ELR (cell line): ENCODE measurements at places on chromosomes 5 and 9.

- no peak for DNase-seq
Measured at GRCh38 chr5:53749621-53750020, 189.2 kb downstream of the NDUFS4 start.

GRCh38 chr9:131960311-131960710, 119.4 kb downstream of the MED27 start:
- peak; percentile 59 for DNase-seq

GRCh38 chr9:128892221-128892921, 10.4 kb downstream of the LRRC8A start:
- DNase-seq, result peak; percentile 90

GRCh38 chr5:93831449-93831848, 90.0 kb upstream of the POU5F2 start:
- DNase-seq, result peak; percentile 94

- peak; percentile 44 for DNase-seq
Measured at GRCh38 chr9:113541019-113541900, 77.7 kb downstream of the RGS3 start.

DNA sequence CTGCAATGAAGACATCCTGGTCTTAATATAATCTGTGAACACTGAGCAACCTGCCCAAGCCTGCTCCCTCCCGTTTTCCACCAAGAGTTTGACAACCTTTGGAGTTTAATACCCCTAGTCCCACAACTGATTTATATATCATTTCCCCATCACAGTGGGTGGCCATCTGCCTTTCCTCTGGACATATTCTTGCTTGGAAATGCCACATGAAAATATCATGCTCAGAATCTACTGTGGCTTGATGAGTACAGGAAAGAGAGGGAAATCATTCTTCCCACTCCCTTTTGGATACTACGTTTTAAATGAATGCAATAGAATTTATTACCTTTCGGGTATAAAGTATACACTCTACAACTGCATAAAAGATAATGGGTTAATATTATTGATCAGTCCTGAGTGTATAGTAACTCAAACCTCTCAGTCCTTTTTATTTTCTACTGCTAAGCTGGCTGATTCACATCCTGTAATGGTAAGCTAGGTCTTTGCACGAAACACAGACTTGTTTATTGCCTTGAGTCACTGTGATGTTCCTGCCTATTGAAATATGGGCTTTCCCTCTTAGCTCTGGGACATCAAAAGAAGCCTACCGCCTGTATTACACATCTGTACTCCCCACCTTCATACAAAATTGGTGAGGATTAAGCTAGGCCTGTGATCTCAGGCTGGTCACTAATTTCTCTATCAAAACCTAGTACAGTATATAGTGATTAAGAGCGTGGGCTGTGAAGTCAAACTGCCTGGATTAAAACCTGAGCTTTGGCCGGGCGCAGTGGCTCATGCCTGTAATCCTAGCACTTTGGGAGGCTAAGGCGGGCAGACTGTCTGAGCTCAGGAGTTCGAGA, 67.6 kb upstream of the NR5A1 start:
- DNase-seq, result peak; percentile 95

- DNase-seq, result peak; percentile 81
Measured at GRCh38 chr5:14399054-14399692, 182.4 kb upstream of the OTULINL start.

DNA sequence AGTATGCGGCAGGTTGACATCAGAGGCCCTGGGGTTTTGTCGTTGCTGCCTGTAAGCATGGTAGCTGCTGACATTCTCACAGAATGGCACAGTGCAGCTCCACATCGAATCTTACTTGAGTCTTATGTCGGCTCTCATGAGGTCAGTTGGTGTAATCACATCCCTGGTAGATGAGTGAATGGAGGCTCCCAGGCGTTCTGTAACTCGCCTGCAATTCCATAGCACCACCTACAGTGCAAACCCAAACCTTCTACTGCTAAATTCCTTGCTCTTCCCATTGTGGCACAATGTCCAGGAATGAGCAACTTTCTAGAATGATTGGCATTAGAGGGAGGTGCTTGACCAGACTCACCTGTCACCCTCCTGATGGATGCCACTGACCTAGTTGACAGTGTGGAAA, 578.4 kb downstream of the CCDC171 start:
- DNase-seq, result peak; percentile 76

- no peak for DNase-seq
Measured at GRCh38 chr5:141861194-141861593, 17.0 kb downstream of the PCDH1 start.

DNA sequence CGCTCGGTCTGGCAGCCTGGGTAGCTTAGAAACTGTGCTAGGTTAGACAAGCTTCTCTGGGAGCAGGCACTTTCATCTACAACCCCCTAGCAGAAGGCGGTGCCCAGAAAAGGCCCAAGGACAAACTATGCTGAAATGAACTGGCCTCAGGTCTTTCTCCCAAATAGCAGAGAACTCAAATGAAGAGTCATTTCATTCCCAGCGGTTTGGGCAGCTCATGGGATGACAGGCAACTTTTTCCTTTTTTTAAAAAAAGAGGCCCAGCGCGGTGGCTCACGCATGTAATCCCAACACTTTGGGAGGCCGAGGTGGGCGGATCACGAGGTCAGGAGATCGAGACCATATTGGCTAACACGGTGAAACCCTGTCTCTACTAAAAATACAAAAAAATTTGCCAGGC, 2.5 kb downstream of the RAPGEF1 start:
- DNase-seq, result no peak

DNA sequence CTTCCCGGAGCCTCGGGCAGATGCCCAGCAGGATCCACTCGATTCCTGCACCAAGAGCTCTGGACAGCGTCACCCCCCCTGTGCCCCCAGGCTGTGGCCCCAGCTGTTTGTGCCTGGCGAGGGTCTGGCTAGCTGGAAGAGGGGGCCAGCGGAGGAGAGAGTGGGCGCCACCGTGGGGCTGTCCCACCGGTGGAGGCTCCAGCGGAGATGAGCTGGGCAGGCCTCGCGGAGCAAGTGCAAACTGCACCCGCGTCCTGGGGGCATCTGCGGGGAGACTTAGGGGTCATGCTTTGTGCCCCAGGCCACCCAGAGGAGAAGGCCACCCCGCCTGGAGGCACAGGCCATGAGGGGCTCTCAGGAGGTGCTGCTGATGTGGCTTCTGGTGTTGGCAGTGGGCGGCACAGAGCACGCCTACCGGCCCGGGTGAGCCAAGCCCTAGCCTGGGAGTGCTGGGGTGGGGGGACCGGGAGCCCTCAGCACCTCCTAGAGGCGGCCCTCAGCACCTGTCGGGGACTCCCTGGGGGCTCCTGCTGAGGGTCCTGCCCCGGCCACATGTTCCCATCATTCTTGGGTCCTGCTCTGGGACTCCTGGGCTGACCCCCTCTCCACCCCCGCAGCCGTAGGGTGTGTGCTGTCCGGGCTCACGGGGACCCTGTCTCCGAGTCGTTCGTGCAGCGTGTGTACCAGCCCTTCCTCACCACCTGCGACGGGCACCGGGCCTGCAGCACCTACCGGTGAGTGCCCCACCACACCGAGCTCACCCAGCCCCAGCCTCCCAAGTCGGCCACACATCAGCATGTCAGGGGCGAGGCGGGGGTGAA, 5.4 kb downstream of the EGFL7 start:
- DNase-seq, result no peak

DNA sequence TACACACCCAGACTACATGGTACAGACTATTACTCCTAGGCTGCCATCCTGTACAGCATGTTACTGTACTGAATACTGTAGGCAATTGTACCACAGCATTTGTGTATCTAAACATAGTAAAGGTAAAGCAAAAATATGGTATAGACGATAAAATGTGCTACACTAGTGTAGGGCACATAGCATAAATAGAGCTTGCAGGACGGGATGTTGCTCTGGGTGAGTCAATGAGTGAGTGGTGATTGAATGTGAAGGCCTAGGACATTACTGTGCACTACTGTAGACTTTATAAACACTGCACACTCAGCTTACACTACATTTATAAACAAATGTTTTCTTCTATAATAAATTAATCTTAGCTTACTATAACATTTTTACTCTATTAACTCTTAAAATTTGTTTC, 25.6 kb downstream of the ANKRD55 start:
- DNase-seq, result peak; percentile 79

- DNase-seq, result no peak
Measured at GRCh38 chr5:146007989-146008388, 71.6 kb downstream of the SH3RF2 start.

- DNase-seq, result no peak
Measured at GRCh38 chr5:66551338-66551737, 44.9 kb upstream of the MAST4 start.

DNA sequence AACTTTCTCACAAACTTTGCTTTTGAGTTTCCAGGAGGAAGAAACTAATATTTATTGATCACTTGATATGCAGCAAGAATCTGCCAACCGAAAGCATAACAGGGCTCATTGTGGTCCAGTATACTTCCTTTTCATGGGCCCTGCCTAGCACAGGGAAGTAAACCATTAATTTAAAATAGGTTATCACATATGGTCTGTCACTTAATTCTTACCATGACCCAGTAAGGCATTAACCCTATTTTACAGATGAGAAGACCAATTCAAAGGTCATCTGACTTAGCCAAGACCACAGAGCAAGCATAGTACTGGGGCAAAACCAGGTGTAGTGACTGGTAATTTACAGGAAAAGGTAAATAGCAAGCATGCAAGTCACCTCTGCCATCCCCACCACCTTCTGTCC, 336.9 kb upstream of the DMAC1 start:
- DNase-seq, result no peak

- no peak for DNase-seq
Measured at GRCh38 chr9:120929229-120929791, 2.7 kb upstream of the TRAF1 start.

DNA sequence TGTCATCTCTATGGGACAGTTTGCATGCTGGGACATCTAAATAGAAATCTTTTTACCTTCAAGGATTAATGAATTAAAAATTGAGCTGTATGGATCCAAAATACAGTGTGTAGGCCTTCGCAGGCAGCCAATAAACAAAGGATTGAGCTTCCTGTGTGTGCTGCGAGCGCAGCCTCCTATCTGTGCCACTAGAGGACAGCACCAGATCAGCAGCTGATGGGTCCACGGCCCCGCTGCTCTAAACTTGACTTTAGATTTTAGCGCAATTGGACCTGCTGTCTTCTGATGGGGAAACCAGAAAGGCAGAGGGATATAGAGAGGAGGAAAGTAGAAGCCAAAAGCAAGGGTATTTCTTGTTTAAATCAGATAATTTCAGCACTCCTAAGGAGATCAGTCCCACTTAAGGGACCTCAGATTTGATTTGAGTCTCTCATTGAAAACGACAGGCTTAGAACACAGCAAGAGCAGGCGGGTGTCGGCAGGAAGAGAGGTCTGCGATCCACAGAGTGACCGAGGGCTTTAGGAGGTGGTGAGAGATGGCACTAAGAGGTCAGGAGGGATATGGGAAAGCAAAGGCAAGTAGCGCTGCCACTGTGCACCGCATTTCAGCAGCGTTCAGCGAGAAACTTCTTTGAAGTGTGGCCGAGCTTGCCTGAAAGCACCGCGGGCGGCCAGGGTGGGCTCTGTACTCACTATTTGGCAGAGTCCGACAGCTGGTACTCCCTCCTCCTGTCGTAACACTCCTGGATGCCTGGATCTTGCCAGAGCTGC, 214.3 kb downstream of the GNA14 start:
- peak; percentile 77 for DNase-seq

GRCh38 chr9:38018958-38019602, 49.9 kb downstream of the SHB start:
- peak; percentile 91 for DNase-seq

GRCh38 chr9:117335837-117336433, 78.9 kb downstream of the ASTN2 start:
- no peak for DNase-seq

- DNase-seq, result no peak
Measured at GRCh38 chr5:99879791-99880511, 655.2 kb upstream of the FAM174A start.

- no peak for DNase-seq
Measured at GRCh38 chr5:6849316-6850105, 136.3 kb downstream of the TENT4A start.

- DNase-seq, result no peak
Measured at GRCh38 chr5:93571114-93571949, 9.7 kb downstream of the NR2F1-AS1 start.

DNA sequence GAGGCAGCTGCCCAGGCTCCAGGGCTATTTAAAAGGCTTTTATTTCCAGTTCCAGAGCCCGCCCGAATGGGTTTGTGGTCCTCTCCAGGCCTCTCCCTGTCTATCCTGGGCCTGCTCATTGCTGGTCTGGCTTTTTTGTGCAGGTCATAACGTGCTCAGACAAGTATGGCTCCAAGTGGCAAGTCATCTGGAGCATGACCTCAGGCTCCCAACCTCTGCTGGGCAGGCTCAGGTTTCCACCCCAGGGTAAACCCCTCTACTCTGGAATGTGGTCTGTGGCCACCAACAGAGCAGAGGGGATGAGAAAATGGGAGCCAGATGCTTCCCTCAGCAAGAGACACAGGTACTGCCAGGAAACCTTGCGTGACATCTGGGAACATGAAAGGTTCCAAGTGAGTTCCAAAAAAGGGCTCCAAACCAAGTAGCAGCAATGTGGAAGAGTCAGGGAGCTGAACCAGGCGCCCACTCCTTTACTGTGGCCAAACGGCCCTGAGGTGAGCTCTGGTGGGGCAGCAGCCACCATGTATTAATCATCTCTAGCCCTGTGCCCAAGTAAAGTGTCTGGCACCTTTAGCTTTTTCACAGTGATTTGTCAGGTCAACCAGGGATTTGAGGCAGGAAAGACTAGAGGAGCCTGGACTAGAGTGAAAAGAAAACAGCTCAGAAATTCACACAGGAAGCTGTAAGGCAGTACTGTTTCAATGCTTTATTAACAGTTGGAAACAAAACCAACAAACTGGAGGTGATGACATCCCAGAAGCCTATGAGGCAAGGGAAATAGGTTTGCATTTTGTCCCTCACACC, 25.7 kb downstream of the PCDHGC5 start:
- peak; percentile 69 for DNase-seq

DNA sequence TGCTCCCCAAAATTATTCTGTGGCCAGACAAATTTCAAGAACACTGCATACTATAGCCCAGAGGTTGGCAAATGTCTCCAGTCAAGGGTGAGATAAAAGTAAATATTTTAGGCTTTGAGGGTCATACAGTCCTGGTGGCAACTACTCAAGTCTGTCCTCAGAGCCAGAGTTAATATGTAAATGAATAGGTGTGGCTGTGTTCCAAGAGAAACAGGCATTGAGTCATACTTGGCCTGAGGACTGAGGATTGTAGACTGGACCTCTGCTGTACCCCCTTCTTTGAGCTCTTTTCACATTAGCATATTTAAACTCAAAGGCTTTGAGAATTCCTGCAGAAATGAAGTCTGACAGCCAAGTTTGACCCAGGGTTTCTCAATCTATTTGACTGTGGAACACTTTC, 129.2 kb upstream of the PTCH1 start:
- peak; percentile 33 for DNase-seq

DNA sequence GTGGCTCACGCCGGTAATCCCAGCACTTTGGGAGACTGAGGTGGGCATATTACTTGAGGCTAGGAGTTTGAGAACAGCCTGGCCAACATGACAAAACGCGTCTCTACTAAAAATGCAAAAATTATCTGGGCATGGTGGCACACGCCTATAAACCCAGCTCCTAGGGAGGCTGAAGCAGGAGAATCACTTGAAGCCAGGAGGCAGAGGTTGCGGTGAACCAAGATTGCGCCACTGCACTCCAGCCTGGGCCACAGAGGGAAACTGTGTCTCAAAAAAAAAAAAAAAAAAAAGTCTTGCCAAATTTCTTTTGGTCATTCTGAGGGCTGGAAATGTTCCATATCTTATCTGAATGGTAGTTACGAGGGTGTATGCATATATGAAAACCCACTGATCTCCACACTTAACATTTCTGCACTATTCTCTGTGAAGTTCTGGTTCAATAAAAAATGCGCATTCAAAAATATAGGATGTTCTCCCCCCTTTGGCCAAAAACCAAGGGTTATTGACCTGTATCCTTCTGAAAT, 13.5 kb upstream of the NIPAL4 start:
- DNase-seq, result no peak
